ENCODE measurements at places on chromosomes 4 and X.
A peak's percentile ranks its signal among the peaks of the same experiment; 100 is the strongest.

DNA sequence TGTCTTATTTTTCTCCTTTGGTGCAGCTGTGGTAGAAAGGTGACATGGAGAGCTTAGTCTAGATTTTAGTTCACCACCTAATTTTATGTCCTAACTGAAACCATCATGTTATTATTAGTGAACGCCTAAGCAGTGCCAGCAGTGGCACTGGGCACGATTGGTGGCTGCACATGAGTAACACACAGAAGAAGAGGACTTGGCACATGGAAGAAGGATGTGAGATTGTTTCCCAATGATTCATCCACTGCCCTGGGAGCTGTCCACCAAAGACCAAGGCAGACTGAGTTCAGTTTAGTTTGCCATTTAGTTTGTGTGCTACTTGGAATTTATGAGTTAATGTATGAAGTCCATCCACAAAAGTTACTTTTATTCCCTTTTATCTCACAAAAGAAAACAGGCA is 68.1 kb upstream of the NAP1L5 start:
- peak; percentile 85 for DNase-seq

DNA sequence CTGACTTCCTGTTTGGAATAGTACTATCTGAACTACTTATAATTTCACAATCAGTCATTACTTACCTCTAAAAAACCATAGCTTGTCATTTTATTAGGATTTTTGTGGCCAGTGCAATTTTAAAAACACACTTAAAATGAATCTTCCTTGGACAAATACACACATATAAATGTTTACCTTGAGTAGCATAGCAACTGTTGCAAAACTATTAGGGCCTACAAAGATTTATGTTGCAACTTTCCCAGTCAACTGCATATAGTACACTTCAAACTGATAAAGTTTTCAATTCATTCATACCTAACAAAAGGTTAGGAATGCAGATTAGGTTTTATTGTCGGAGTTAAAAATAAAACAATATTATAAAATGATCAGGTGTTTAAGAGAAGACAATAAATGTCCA is 193.0 kb downstream of the PDGFC start:
- DNase-seq, result no peak

DNA sequence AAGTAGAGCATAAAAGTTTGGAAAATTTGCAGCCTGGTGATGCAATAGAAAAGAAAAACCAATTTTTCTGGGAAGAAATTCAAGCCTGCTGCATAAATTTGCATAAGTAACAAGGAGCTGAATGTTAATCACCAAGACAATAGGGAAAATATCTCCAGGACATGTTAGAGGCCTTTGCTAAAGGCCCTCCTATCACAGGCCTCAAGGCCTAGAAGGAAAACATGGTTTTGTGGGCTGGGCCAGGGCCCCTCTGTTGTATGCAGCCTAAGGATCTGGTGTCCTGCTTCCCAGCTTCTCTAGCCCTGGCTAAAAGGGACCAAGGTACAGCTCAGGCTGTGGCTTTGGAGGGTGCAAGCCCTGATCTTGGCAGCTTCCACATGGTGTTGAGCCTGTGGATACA is 6.2 kb upstream of the RTL3 start:
- no peak for DNase-seq

GRCh38 chrX:77900688-77901087 is 1.4 kb downstream of the COX7B start:
- DNase-seq, result no peak

- DNase-seq, result no peak
Measured at GRCh38 chr4:17939054-17939453, 82.5 kb downstream of the LCORL start.

DNA sequence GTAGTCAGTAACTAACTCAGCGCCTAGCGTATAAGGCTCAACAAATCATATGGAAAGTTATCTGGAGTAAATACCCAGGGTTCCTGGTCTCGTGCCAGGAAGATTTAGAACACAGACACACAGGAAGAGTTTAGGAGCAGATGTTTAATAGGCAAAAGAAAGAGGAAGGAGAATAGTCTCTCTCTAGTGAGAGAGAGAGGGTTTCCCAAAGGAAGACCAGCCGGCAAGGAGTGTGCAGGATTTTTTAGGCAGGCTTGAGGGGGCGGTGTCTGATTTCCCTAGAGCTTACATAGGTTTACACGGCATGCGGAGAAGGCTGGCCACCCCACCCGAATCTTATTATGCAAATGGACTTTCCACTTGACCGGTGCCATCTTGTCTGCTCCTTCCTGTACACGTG is 284.0 kb upstream of the FRG1 start:
- no peak for DNase-seq

- no peak for DNase-seq
Measured at GRCh38 chr4:41602886-41603498, 65.0 kb downstream of the LIMCH1 start.

DNA sequence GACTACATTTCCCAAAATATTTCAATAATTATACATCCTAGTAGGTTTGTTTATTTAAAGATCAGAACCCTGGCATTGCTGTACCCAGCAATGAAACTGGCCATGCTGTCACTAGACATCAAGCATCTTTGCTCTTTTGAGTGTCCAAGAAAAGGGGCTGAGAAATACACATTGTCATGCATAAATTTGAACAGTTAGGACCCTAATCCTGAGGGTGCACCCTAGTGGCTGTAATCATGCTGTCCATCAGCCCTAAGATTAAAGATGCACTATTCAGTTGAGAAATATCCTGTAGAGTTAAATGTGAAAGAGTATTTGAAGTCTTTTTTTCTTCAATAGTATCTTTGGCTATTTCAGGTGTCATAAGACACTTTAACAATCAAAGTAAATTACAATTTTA is 108.8 kb downstream of the NFKB1 start:
- peak; percentile 15 for DNase-seq

GRCh38 chr4:68871809-68872642 is 56.2 kb downstream of the UGT2B10 start:
- no peak for DNase-seq

GRCh38 chr4:154622598-154622997 is 10.1 kb upstream of the FGG start:
- peak; percentile 38 for DNase-seq

- peak; percentile 37 for DNase-seq
Measured at GRCh38 chr4:185902654-185903053, 90.7 kb upstream of the SORBS2 start.

- no peak for DNase-seq
Measured at GRCh38 chr4:2961421-2961810, 1.8 kb downstream of the NOP14 start.

DNA sequence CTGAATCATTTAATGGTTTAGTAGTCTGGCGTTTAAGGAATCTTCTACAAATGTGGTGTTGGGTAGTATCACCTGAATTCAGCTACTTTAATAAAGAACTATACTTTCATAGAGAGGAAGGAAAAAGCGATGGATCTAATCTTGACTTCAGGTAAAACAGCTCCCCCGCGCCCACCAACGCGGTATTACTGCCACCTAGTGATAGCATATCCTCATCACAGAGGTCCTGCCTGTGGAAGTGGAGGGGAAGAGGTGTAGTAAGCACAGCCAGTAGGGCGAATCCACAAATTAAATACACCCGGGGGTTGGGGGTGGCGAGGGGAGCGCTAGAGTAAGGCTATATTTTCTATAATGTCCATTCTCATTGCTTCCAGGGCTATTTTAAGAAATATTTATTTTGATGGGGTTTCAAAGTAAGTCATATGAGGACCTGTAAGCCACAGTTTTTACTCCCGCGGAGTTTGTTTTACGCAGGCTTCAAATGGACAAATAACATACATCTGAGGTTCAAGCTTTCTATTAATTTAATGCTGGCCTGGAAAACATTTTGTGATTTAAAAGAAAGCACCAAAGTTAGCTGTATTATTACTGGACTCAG is 8.3 kb upstream of the DAPP1 start:
- DNase-seq, result peak; percentile 17

- DNase-seq, result no peak
Measured at GRCh38 chrX:68508799-68509198, 9.9 kb downstream of the YIPF6 start.

- no peak for DNase-seq
Measured at GRCh38 chr4:23873717-23874535, 15.9 kb downstream of the PPARGC1A start.

GRCh38 chr4:6281436-6282313 is 12.0 kb downstream of the WFS1 start:
- no peak for DNase-seq

- DNase-seq, result no peak
Measured at GRCh38 chrX:55163171-55163570, 57.0 kb upstream of the PAGE5 start.

GRCh38 chr4:16609170-16609758 is 289.2 kb downstream of the LDB2 start:
- DNase-seq, result no peak

GRCh38 chr4:177057186-177057585 is 252.5 kb upstream of the NEIL3 start:
- no peak for DNase-seq

GRCh38 chr4:57612279-57612678 is 502.1 kb upstream of the IGFBP7 start:
- DNase-seq, result peak; percentile 0

DNA sequence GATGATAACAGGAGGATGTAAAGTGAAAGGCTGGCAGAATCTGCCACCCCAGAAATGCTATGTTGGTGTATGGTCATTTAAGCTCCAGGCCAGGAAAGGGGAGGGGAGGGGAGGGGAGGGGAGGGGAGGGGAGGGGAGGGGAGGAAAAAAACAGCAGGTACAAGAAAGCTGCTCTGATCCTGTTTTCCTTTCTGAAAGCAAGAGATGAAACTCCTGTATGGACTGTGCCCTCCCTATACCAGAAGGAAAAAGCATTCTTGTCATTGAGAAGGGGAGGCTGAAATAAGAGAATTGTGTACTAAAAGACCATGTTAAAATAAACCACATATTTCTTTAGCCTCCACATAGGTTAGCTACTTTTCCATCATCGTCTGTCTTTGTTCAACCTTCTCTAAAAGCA is 179.5 kb downstream of the NLGN4X start:
- no peak for DNase-seq

- DNase-seq, result no peak
Measured at GRCh38 chrX:71302461-71303213, 1.1 kb downstream of the ITGB1BP2 start.

- peak; percentile 10 for DNase-seq
Measured at GRCh38 chrX:120308558-120308957, 2.7 kb downstream of the TMEM255A start.

- DNase-seq, result no peak
Measured at GRCh38 chr4:9925750-9926439, 95.4 kb downstream of the SLC2A9 start.

DNA sequence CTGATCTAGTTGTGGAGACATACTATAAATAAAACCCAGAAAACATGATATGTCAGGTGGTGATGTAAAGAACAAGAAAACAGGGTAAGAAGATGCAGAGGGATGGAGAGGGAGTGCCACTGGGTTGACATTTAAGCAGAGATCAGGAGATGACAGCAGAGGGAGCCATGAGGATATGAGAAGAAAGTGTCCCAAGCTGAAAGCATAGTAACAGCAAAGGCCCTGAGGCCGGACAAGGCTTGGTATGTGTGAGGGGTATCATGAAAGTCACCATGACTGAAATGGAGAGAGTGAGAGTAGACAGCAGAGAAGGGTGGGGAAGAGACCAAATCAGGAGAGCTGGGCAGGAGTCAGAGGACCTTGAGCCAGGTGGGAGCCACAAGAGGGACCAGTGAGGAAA is 3.4 kb downstream of the GPKOW start:
- DNase-seq, result peak; percentile 1

GRCh38 chr4:184237612-184238011 is 19.9 kb upstream of the ENPP6 start:
- DNase-seq, result no peak

DNA sequence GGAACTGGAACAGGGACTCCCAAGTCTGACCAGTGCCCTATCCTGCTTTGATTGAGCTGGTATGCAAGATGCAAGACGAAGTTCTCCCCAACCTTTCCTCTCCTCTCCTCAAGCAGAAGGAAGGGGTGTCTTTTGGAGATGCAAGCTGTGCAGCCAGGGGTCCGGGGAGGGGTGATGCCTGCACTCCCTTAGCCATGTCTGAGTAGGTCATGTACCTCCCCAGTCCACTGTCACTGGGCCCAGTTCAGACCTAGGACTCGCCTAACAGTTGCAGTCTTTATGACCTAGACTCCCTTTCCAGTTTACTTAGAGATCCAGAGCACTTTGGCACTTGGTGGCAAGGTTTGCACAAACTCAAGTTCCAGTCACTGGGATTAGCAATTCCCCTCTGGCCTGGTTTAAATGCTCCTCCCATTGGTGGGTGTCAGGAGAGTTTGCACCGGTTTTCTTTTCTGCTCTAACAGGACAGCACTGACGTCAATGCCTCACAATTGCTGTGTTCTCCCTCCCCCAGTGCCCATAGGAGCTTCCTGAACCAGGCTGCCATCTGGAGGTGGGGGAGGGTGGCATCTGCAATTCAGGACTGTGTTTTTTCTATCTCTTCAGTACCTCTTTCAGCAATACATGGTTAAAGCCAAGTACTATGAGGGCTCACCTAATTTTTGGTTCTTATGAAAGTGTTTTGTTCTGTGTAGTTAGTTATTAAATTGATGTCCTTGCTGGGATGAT is 782.2 kb downstream of the ARAP2 start:
- DNase-seq, result no peak

DNA sequence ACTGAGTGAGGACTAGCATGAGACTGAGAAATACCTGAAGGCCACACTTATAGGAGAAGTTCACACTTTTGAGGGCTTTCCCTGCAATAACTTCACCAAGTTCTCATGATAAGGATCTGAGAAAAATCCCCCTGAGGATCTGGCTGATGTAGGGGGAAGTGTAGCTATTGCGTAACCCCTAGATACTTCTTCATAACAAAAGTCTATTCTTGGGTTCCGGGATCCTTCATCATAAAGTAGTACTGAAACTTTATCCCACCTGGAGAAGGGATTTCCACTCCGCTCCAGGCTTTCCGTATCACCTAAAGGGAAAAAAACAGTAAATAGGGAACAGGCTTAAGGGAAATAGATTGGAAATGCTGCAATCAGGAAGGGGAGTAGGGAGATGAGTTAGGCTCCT is 13.3 kb downstream of the USP27X start:
- DNase-seq, result no peak

- DNase-seq, result no peak
Measured at GRCh38 chr4:24547979-24548378, 36.4 kb downstream of the DHX15 start.

DNA sequence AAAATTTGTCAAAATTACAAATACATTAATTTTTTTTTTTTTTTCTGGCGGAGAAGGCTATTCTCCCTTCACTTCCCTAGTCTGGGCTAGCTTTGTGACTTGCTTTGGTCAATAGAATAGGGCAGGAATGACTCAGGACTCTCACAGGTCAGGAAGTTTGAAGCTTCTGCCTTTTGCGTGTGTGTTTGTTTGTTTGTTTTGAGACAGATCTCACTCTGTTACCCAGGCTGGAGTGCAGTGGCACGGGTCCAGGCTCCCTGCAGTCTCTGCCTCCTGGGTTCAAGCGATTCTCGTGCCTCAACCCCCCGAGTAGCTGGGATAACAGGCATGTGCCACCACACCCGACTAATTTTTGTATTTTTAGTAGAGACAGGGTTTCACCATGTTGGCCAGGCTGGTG is 55.9 kb upstream of the USP9X start:
- no peak for DNase-seq

GRCh38 chrX:72676465-72676864 is 37.6 kb downstream of the PHKA1 start:
- DNase-seq, result no peak

- peak; percentile 42 for DNase-seq
Measured at GRCh38 chr4:16418814-16419213, 192.5 kb upstream of the TAPT1 start.

Data from fibroblast of skin of scalp (primary cell).